ENCODE measurements at places on chromosomes 6 and 20.

- no peak for DNase-seq
Measured at GRCh38 chr20:16476032-16476431, 97.2 kb downstream of the KIF16B start.

GRCh38 chr20:22452442-22453011, 131.8 kb downstream of the FOXA2 start:
- DNase-seq = no peak

- DNase-seq = no peak
Measured at GRCh38 chr6:75217193-75217592, 11.3 kb upstream of the COL12A1 start.

DNA sequence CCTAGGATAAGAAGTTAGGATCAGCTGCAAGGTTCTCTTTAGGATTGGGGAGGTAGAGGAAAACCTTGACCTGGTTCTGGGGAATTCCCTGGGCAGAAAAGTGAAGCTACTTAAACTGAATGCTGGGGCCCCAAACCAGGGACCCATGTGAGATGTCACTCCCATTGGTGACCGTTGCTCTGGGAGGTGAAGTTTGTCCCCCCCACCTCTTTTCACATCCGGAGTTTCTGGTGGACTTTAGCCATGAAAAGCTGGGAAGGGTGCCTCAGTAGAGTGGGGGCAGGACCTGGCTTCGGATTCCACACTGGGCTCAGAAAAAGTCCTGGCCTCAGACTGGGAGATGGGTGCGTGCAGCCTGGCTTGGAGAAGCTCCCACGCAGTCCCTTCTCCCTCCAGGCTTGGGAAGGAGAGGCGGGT, 13.2 kb downstream of the TJAP1 start:
- DNase-seq = no peak

DNA sequence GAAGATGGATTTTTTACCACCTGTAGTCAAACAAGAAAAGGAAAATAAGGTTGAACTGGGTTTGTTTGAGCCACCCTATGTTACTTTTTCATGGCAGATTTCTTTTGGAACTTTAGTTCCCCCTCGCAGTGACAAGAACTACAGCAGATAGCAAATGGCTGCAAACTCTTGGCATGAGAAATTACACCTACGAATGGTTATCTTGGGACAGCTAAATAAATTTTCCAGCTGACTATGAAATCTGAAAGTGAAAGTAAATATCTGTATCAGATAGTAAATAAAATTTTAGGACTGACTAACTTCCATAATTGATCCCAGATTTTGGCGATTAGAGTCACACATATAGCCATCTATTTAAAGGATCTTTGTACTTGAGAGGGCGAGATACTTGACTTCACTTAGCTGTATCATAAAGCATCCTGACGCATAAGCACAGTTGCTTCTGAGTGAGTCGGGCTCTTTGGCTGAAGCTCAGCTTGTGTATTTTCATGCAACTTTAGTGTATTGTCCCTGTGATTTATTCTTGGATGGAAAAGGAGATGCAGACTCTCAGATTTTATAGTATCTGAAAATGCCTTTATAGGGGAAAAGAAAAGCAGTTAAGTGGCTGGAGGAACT, 125.3 kb upstream of the B3GAT2 start:
- no peak for DNase-seq

DNA sequence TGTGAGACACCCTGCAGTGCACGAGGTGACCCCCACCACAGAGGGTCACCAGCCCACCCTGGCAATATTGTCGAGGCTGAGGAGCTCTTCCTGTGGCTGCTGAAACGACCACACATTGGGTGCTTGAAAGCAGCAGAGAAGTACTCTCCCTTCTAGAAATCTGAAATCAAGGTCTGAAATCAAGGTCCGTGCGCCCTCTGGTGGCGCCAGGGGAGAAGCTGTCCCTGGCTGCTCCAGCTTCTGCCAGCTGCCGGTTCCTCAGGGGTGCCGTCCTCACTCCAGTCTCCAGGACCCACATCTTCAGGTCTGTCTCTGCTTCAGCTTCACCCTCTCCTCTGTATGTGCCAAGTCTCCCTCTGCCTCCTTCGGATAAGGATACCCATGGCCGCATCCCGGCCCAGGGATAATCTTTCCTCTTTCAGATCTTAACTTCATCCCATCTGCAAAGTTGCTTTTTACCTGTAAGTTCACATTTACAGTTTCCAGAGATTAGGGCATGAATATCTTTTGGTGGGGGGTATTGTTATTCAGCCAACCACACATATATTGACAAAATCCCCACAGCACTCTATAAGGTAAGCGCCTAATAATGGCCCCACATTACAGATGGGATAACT, 108.3 kb upstream of the PHACTR3 start:
- DNase-seq = peak; percentile 83

DNA sequence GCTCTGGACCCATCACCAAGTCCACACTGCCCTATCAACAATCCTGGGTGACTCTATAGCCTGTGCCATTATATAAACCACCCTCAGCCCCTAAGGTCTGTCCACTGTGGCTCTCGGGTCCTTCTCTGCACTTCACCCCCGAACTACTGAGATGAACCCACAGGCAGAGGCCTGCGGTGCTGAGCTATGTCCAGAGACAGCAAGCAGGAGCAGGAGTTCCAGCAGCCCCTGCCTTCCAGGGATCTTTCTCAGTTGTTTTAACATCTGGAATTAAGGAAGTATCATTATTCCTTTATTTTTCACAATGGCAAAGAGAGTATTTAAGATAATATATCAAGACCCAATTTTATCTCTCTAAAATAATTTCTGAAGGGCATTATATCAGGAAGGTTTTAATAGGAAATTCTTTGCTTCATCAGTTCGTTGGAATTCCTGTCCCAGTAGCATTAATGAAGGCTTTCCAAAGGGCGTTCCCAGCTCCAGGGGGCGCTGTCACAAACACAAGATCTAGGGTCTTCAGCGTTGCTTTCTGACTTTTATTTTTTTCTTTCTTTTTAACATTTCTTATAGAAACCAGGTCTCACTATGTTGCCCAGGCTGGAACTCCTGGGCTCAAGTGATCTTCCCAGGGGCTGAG, 27.3 kb downstream of the RRBP1 start:
- peak; percentile 77 for DNase-seq

DNA sequence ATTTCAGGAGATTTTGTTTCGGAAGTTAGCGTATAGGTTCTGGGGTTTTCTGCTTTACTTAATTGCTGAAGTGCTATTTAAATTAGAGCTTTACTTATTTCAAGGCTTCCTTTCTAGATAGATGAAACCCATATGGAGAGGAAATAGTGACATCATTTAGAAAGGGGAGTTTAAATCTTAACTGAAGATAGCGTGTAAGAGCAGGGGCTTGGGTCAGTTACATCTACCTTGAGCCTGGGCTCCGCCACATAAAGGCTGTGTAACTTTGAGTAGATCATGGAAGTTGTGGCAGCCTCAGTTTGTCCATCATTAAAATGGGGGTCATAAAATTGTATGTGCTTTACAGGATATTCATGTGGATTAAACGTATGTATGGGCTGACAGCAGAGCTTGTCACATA, 4.7 kb downstream of the CDS2 start:
- DNase-seq = no peak

- DNase-seq = no peak
Measured at GRCh38 chr6:31558631-31559500, 11.5 kb downstream of the NFKBIL1 start.

GRCh38 chr6:113829696-113830045, 27.5 kb upstream of the MARCKS start:
- DNase-seq = no peak

DNA sequence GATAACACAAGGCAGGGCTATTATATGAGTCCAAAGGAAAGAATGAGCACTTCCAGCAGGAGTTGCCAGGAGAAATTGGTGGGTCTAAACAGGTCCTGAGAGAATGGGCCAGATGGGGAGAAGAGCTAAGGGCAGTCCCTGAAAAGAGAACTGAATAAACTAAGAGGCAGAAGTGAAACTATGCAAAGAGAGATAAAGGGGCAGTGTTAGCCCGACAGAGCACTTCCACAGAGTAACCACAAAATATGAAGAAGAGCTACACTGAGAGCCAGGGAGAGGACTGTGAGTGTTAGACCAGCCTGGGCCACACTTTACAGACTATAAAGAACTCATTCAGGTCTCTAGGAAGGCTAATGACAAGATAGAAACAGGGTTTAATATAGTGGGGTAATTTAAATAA, 43.8 kb downstream of the RALGAPA2 start:
- DNase-seq = no peak

- no peak for DNase-seq
Measured at GRCh38 chr6:92682516-92683398, 736.6 kb downstream of the EPHA7 start.

GRCh38 chr6:164184410-164184809, 769.9 kb downstream of the QKI start:
- no peak for DNase-seq

GRCh38 chr6:3350252-3350796, 91.6 kb downstream of the PSMG4 start:
- no peak for DNase-seq

DNA sequence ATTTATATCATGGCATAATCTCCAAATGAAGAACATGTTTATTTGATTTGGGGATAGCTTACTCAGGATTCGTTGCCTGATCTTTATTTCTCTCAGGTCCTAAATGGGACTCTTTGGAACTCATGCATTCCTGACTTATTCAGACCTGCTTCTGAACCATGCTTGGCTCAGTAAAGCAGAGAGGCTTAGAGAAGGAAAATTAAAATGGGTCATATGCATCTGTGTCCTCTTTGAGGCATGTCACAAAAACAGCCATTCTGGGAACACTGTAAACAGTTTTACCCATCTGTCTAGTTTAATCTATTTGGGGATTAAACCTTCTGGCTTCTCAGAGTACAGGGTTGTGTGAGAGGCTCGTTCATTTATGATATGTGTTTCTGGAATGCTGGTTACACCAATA, 1017.3 kb downstream of the KIF16B start:
- no peak for DNase-seq

DNA sequence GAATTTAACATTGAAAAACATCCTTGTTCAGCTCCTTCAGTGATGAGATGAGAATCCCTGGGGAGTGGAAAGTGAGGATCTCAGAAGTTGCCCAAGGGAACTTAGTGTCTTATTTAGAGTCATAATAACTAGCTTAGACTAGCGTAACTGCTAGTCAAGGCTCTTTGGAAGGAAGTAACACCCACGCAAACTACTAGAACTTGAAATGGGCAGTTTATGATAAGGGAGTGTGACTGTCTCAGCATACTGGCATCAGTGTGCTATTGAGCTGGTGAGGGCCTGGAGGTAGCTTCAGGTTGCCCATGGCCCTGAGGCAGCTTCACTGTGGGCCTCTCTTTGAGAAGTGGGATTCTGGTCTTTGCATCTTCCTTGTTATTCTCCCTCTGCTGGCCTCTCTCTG, 40.1 kb downstream of the SLX4IP start:
- DNase-seq = no peak

DNA sequence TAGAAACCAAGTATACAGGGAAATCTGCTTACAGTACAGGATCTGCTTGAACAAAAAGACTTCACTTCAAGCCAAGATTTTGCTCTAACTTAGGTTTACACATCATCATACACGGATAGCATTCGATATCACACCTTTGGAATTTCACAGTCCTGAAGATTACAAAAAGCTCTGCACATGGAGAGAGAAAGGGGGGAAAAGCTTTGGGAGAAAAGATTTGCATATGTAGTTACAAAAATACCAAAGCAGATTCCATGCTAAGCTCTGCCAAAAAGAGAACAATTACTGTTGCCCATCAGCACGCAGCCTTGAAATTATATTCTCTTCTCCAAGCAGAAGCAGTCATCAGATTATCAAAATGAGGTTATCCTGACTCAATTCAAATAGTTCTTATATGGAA, 62.0 kb downstream of the HIVEP2 start:
- no peak for DNase-seq

- no peak for DNase-seq
Measured at GRCh38 chr6:41639809-41640371, 1.6 kb downstream of the MDFI start.

GRCh38 chr20:24118034-24118433, 129.5 kb upstream of the GGTLC1 start:
- no peak for DNase-seq

DNA sequence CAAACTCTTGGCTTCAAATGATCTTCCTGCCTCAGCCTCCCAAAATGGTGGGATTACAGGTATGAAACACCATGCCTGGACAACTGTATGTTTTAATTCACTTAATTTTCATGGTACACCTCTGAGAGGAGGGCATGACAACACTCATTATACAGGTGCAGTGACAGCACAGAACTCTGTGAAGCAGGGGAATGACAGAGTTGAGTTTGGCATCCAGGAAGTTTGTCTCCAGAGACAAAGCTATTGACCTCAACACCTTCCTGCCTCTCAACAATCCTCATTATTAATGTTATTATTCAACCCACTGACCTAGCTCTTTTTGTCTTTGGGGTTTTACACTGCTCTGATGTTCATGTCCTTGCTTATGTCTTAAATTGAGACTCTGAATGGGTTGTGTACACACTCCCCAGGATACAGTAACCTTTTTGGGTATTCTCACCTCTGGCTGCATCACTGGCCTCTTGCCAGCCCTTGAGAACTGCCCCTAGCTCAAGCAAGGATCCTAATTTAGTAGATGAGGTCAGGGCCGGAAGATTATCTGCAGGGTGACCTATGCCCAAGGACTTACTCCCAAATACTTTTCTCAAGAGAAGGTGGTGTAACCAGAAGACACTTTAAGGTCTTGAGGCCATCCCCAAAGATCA, 13.0 kb upstream of the IER3 start:
- no peak for DNase-seq

DNA sequence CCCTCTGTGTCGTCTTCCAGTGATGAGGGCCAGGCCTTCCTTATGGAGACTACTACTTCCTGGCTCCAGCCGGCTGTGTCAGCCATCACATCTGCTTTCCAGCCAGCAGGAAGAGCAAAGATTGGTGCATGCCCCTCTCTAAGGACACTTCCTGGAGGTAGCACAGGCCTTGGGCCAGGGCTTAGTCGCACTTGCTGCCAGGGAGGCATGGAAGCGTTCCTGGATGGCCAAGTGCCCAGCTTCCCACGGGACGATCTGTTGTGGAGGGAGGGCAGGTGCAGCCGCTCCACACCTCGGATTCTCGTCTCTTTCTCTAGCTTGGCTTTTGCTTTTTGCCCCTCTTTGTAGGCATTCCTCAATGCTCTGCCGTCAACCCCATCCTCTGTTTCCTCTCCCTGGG, 11.9 kb downstream of the ERMARD start:
- DNase-seq = no peak

DNA sequence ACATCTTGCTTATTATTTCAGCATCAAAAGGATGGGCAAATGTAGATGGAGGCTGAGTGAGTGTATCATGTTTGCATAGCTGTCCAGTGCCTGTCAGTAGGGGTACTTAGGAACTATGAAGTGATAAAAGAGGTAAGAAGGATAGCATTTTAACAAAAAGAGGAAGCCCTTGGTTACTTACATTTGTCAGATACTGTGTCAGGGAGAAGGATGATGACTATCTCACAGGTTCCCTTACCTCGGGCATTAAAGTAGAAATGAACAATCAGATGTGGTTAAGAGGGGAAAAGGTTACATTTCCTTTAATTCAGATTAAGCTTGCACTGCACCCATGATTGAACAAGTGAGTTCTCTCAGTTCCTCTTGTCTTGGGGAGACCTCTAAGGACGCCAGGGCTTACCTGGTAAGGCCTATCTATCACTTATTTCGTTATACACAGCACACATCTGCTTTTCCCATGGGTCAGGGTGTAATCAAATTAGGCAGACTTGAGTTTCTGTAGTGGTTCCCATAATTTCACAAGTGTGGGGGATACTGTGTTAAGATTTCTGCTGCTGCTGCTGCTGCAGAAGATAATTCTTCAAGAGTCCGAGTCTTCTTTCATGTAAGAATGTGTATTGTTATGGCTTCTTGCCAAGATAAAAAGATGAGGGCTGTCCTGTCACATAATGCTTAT, 4.5 kb downstream of the FOXO3 start:
- DNase-seq = no peak

Data from nephron progenitor cell (in vitro differentiated cells).